ENCODE measurements at places on chromosomes 1 and 21.

GRCh38 chr21:35563885-35564451 lies 496.4 kb downstream of the SETD4 start:
- peak; percentile 58 for DNase-seq

- DNase-seq: no peak
These were observed 2.0 kb downstream of the EDARADD start for GRCh38 chr1:236395947-236396664.

GRCh38 chr1:80417671-80418070 lies 1383.1 kb upstream of the ADGRL2 start:
- no peak for DNase-seq

- no peak for DNase-seq
These were observed 11.4 kb downstream of the EMC1 start for GRCh38 chr1:19239876-19240275.

- DNase-seq: no peak
These were observed 33.7 kb downstream of the FAM163A start for GRCh38 chr1:179776831-179777230.
